Kasumi-1 (cell line): ENCODE measurements at places on chromosomes 7 and 10.

DNA sequence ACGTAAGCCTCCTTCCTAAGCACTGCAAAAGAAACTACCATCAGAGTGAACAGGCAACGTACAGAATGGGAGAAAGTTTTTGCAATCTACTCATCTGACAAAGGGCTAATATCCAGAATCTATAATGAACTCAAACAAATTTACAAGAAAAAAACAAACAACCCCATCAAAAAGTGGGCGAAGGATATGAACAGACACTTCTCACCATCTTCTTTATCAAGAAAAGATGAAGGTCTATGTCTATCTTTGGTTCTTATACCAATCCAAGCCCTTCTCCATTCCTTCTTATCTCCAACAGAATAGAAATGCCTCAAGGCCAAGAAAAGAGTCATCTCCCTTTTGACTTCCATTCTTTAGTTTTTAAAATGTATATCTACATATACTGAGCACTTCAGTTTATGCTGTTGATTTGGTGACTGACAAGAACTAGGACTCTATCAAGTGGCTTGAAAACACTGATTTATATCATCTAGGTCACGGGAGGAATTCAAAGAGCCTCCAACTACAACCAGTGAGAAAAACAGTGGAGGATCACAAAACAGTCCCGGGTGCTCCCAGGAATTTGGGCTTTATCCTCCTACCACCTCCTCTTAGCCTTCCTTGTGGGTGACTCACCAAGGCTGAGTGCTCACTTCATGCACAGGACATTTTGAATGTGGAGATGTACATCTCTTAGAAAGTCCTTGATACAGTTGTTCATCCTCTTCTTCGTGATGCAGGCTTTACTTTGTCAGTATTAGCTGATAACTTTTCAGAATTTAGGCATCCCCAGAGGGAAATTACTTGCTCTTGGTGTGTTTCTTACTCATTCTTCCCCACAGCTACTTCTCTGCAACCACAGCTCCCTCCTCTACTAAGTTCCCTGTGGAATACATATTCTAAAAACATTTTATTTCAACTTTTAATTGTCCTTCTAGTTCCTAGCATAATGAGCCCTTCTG lies 15.4 kb downstream of the TAS2R41 start:
- DNase-seq = no peak

GRCh38 chr10:125392609-125393008 lies 232.2 kb upstream of the CTBP2 start:
- DNase-seq = no peak

DNA sequence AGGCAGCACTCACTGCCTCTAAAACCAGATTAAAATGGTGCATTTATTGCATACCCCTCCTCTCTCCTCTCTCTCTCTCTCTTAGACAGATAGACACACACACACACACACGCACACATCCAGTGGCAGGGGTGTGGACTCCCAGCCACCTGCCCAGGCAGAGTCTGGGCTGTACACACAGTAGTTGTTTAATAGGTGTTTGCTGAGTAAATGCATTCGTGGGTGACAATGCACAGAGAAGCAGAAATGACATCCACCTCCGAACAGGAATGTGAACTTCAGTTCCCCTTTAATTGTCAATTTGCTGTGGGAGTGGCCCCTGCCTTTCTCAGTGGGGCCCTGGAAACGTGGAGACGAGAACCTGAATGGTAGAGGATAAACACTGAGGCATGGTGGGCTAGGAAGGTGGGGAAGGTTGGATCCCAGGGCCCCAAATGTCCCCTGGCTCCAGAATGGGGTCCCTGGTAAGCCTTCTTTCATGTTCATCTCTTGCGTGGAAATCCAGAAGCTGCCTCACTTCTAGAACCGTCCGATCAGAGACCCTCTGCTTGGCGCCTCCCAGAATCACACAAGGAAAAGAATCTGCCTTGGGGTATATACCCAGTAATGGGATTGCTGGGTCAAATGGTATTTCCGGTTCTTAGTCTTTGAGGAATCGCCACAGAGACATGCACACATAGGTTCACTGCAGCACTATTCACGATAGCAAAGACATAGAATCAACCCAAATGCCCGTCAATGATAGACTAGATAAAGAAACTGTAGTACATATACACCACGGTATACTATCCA lies 58.5 kb upstream of the ECHDC3 start:
- DNase-seq = no peak

- DNase-seq = no peak
Measured at GRCh38 chr10:7117806-7118674, 292.8 kb downstream of the SFMBT2 start.

DNA sequence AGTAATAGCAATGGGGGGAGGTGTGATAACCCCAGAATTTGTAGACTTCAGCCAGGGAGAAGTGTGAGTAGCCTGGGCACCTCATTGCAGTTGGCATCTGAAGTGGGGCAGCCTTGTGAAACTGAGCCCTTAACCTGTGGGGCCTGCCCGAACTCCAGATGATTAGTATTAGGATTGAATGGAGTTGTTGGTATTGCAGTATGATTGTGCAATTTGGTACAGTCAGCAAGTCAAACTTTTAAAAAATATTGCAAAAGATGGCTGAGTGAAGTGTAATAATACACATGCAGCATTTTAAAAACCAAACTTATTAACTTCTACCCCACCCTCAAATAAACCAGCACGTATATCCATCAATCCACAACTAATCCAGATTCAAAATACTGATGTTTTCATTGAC lies 9.3 kb downstream of the RBM33 start:
- no peak for DNase-seq

- DNase-seq = no peak
Measured at GRCh38 chr10:124152139-124153022, 59.0 kb upstream of the CHST15 start.

- no peak for DNase-seq
Measured at GRCh38 chr7:29196971-29197595, 2.5 kb downstream of the CHN2 start.

GRCh38 chr10:86540016-86540415 lies 18.4 kb upstream of the WAPL start:
- no peak for DNase-seq

GRCh38 chr10:106711313-106711906 lies 453.1 kb downstream of the SORCS1 start:
- DNase-seq = peak; percentile 64

- DNase-seq = no peak
Measured at GRCh38 chr10:91462423-91462822, 52.3 kb downstream of the HECTD2 start.

- no peak for DNase-seq
Measured at GRCh38 chr7:35797311-35797710, 3.5 kb upstream of the SEPTIN7 start.

DNA sequence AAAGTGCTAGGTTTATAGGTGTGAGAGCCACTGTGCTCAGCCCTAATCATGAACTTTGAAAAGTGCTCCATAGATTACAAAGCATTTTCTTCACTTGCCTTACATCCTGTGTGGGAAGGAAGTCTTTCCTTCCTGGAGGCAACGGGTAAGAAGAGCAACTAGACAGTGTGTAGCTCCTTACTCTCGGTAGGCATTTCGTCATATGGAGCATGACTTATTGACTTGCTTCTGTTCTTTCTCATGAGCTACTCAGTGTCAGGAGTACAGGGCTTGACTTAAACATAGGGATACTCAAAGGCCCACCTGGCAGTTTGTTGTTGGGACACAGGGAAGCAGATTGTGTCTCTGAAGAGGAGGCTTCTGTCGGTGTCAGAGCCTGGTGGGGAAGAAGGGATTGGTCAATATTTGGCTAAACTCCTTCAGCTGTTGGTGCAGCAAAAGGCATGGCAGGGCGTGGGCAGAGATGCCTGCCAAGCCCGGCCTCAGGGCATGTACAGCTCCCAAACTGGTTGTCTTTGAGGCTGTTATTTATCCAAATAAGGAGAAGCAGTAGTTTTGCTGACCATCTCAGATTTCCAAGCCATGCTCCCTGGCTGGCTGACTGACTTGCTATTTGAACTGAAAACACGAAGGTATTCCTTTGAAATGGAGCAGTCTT lies 248.9 kb downstream of the KIAA1217 start:
- DNase-seq = no peak
